ENCODE measurements at places on chromosomes 5 and 9.

GRCh38 chr5:142109331-142110045, 909 bp downstream of the NDFIP1 start:
- peak; percentile 62 for DNase-seq

DNA sequence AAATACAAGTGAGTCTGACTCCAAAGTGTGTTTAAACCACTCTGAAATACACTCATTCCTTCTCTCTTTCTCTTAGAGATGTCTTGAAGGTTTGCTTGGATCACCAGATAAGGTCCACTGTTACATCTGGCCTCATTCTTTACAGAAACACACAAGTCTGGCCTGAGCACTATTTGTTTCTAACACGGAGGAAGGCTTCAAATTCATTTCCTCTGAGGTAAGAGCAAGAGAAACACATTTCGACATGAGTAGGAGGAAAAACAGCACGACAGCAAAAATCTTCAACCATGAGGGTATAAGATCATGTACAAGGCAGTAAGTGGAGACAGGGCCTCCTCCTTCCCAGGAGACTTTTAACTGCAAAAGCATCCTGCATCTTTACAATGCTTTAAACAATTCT, 8.0 kb downstream of the SIL1 start:
- DNase-seq: peak; percentile 83

- DNase-seq: peak; percentile 37
Measured at GRCh38 chr9:2623288-2624050, 1.9 kb downstream of the VLDLR start.

- DNase-seq: peak; percentile 20
Measured at GRCh38 chr5:1792842-1793266, 6.8 kb downstream of the MRPL36 start.

GRCh38 chr9:111298111-111298510, 31.9 kb downstream of the OR2K2 start:
- DNase-seq: no peak

DNA sequence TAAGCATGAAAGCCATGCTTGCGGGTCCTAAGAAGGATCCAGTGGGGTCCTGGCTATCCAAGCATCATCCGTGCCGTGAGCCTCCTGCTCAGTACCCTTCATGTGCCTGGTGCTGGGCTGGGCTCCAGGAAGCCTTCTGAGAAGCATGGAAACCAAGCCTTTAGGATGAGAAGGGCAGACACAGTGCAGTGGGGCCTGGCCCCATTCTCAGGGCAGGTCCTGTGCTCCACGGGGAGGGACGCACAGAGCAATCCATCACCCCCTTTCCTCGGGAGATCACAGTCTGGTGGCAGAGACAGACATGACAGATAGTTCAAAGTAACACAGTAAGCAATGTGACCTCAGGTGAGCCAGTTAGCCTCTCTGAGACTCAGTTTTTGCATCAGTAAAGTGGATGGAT, 76.9 kb downstream of the RGS3 start:
- DNase-seq: no peak

DNA sequence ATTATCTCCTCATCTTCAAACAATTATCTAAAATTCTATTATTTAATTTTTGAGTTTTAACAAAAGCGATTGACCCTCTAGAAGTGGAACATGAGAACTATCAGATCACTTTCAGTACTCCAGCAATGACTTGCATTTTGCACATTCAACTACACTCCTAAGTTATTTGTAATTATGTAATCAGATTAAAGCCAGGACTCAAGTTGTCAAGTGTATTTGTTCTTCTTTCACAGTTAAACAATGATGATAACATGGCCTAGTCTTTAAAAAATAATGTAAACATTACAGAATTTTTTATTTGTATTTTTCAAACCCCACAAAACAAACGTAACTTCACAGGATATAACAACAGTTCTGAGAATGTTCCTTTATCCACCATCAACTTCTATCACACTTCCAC, 2148.9 kb upstream of the ACO1 start:
- no peak for DNase-seq

DNA sequence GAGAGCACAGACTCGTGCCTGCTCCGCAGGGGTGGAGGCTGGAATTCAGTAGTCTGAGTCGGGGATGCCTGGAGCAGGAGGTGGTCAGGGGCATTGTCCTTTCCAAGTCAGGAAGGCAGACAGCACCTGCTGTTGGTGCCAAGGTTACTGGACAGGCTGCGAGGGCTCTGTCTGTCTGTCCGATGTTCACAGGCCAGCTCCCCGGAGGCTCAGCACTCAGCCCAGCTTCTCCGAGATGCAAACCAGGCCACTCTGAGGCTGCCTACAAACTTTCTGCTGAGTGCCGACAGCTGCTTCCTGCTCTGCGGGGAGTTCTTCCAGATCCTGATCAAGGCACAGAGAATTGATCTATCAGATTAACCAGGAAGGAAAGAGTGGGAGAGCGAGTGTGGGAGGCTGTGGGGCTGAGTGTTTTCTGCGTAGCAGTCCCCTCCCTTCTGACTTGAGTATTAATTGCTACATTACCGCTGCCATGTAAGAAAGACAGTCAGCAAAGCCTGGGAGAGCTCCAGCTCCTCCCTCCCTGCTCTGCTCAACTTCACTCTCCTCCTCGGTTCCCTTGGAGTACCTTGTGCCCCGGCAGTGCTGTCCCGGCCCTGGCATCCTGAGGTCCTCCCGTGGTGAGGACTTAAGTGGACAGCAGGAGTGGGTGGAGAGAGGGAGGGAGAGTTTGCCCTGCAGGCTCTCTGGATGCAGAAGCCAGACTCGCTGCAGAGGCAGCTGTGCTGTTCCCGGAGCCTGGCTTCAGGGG, 36.0 kb downstream of the KCNMB1 start:
- DNase-seq: no peak

- no peak for DNase-seq
Measured at GRCh38 chr9:98427491-98427890, 172.0 kb upstream of the TBC1D2 start.

- no peak for DNase-seq
Measured at GRCh38 chr9:137317021-137317717, 15.1 kb upstream of the NRARP start.

DNA sequence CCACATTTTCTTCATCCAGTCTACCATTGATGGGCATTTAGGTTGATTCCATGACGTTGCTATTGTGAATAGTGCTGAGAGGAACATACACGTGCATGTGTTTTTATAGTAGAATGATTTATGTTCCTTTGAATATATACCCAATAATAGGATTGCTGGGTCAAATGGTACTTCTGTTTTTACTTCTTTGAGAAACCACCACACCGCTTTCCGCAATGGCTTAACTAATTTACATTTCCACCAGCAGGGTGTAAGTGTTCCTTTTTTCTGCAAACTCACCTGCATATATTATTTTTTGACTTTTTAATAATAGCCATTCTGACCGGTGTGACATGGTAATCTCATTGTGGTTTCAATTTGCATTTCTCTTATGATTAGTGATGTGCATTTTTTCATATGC, 82.2 kb upstream of the RFX3 start:
- DNase-seq: no peak

DNA sequence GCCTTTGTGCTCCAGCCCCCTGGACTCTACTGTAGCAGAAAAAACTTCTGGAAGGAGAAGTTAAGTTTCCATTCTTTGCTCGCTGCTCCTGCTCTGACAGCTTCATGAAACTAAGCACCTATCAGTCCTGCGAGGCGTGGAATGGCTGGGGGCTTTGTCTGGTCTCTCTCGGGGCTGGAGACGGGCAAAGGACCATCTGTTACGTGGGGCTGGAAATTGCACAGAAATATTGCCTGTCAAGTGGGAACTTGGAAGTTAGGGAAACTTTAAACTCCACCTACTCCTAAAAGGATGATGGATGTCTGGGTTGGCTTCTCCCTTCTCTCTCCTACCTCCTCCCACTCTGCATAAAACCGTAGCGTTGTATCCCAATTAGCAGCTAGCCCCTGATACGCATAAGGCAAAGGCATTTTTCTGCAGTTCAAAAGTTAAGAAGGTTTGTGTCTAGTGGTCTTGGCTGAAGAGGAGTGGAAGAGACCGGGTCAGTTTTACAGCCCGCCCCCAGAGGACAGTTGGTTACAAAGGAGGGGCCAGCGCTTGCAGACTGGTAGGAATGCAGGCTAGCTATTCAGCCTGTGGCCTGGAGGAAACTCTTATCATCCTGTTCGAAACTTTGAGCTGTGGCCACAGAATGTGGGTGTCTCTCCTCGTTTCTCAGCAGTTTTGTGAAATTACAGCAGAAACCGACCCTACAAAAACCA, 1.3 kb downstream of the FBXL7 start:
- peak; percentile 93 for DNase-seq

DNA sequence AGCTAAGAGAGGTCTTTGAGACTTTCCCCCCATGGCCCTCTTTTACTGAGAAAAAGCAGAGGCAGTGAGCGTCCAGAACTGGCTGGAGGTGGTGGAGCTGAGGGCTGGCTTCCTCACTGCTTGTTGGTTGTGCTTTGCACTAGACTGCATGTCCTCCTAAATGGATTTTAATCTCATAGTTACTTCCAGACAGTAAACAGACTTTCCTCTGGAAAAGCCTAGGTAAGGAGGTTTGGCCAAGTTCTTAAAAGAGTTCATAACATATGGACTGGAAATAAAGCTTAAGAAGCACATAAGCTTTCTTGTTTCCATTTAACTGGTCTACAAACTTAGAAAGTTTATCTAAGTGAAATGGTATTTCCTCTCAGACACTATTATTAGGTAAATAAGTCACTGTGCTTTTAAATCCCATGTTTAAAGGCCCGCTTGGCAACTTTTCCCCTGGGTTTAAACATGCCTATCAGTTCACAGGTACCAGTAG, 2.0 kb downstream of the ASPN start:
- peak; percentile 32 for DNase-seq

DNA sequence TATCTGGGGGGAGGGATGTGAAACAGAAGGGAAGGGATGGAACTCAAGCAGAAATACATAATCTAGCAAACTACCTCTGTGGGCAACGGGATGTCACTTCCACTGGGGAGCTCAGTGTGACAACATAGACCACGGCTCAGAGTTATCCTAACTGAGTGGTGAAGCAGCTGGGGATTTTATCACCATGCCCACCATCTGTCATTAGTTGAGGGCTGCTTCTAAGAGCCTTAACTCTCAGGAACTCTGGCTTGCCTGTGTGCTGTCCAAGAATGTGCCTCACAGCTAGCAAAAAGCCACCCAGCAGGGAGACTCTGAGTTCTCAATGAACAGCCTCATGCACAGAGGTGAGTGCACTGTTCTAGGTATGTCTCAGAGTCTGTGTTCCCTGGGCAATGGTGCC, 90.6 kb upstream of the CXCL14 start:
- no peak for DNase-seq

GRCh38 chr9:92242260-92243136, 51.0 kb downstream of the IARS1 start:
- DNase-seq: peak; percentile 64

GRCh38 chr5:133732536-133732935, 120.2 kb upstream of the FSTL4 start:
- DNase-seq: no peak

GRCh38 chr9:89649039-89649691, 44.4 kb downstream of the GADD45G start:
- no peak for DNase-seq

DNA sequence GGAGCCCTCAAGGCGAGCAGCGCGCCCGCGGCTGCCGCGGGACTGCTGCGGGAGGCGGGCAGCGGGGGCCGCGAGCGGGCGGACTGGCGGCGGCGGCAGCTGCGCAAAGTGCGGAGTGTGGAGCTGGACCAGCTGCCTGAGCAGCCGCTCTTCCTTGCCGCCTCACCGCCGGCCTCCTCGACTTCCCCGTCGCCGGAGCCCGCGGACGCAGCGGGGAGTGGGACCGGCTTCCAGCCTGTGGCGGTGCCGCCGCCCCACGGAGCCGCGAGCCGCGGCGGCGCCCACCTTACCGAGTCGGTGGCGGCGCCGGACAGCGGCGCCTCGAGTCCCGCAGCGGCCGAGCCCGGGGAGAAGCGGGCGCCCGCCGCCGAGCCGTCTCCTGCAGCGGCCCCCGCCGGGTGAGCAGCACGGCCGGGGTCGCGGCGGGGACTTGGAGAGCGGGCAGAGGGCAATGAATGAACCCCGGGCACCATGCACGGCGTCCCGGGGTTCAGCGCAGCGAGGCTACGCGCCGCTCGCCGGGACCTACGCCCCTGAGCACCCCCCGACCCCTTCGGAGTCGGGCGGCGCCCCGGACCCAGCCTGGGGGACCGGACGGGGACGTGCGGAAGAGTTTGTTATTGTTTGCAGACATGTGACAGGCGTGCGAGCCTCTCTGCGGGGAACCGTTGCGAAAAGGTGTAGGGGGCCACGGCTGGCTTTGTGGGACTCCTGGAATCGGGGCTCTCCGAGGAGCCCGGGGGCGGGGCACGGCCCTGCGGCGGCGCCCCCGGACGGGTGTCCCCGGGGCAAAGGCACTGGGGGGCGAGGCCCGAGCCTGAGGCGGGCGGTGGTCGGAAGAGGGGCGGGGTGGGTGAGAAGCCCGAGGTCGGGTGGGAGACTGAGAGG, 553 bp downstream of the MAP3K1 start:
- peak; percentile 77 for DNase-seq

DNA sequence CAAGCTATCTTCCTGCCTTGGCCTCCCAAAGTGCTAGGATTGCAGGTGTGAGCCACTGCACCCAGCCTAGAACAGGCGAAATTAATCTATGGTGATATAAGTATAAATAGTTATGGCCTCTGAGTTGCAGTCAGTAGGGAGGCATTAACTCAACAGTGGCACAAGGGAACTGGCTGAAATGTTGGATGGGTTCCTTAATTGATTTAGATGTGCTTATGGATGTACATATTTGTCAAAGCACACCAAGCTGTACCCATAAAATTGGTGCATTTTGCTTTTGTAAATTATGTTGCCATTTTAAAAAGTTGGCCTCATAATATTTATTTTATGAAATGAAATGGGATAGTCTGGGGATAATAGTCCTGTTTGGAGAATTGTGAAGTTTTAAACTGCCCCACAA, 36.8 kb upstream of the GLIPR2 start:
- no peak for DNase-seq

- no peak for DNase-seq
Measured at GRCh38 chr5:42621662-42622061, 135.0 kb upstream of the CCDC152 start.

GRCh38 chr5:103927739-103928138, 365.1 kb upstream of the NUDT12 start:
- DNase-seq: peak; percentile 37

DNA sequence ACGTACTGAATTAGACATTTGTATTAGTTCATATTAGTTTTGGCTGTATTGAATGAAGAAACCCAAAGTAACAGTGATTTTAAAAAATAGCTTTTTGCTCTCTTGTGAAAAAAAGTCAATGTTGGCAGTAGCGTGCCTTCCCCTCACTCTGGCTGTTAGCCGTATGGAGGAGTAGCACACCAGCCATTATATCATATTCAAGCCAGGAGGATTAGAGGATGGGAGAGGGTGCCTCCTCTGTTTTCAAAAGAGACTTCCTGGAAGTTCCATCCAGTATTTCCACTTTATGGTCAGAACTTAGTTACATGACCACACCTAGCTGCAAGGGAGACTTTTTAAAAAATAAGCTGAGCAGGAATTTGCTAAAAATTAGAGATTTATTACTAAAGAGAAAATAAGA, 41.2 kb downstream of the GPR21 start:
- DNase-seq: no peak

DNA sequence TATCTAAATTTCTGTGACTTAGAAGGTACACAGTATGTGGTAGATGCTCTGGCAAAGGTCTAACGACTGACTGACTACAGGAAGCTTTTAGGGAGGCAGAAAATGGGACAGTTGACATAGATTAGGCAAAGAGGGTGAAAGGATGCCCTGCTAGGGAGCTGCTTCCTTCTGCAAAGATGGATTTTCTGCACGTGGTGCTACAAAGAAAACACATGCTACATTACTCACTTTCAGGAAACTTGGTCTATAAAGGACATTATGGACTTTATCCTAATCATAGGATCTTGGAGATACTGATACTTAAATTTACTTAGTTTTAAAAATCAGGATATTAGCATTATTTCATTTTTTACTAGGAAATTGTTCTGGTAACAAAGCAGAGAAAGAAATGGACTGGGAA, 405.8 kb upstream of the ADAMTS16 start:
- no peak for DNase-seq
